Stimulated activated CD8-positive, alpha-beta memory T cell treated with anti-CD3 and anti-CD28 coated beads, Interleukin-2, amount 100 ng/mL, for 1 hour (primary cell): ENCODE measurements at places on chromosomes 7 and 10.

DNA sequence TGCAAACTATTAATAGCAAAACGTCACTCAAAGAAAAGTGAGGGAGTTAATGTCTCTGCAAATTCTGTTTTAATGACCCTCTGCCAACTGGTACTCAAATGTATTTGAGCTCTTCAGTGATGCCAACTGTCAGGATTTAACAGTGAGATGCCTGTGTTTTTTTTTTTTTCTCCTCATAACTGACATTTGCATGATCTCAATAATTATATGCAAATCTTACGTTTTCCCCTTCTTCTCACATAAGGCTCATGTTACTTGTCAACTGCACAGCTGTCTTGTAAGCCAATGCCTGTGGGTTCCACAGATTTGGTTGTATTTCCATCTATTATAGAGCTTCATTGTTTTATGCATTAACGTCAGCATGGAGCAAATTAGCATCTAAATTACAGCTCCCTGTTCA is 38.2 kb downstream of the PPP1R3A start:
- DNase-seq: no peak

GRCh38 chr10:114259824-114260223 is 20.8 kb downstream of the VWA2 start:
- DNase-seq: no peak

DNA sequence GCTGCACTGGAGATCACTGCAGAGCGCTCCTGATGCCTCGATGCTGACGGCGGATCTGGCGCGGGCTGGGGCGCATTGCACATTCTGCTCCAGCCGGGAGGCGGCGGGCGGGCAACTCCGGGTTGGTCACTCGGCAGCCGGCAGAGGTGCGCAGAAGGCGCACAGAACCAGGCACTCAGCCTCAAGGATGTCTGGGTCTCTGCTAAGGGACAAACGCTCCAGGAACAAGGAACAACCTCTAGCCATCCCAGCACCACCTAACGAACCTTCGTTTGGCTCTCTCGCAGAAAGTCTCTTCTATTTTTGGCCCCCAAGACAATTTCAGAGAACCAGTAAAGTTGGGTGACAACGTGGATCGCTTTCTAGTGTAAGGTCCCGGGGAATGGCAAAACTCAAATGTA is 254.6 kb downstream of the OTUD1 start:
- no peak for DNase-seq

GRCh38 chr10:124236816-124237215 is 143.4 kb upstream of the CHST15 start:
- no peak for DNase-seq

- no peak for DNase-seq
These were observed 14.0 kb upstream of the ZNF273 start for GRCh38 chr7:64888901-64889685.

DNA sequence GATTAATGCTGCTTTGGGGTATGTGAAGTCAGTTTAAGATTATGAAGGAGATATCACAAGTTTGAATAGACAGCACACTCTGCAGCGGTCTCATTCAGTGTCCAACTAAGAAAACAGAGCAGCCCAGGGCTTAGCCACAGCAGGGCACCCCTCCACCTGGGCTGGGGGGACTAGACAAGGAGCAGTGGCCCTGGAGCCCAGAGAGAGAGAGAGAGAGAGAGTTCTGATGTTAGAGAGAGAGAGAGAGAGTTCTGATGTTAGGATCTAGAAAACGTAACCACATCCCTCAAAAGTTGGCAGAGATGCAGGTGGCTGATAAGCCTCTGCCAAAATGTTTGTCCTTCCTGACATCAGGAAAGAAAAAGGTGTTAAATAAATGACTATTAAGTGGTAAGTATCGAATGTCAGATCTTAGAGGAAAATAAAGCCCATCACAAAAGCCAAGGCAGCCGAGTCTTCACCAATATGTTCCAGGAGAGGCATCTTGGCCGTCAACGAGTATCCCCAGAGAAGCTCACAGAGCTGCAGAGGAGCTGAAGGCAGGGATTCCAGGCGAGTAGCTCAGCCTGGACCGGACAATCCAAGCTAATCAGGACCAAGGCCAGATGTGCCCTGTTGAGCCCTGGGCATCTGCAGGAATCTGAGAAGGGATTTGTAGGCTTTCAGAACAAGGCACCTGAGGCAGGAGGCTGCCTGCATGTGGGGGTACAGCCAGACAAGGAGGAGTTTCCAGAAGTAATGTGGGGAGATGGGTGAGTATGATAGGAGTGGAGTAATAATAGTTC is 150.1 kb upstream of the TCF7L2 start:
- DNase-seq: no peak

DNA sequence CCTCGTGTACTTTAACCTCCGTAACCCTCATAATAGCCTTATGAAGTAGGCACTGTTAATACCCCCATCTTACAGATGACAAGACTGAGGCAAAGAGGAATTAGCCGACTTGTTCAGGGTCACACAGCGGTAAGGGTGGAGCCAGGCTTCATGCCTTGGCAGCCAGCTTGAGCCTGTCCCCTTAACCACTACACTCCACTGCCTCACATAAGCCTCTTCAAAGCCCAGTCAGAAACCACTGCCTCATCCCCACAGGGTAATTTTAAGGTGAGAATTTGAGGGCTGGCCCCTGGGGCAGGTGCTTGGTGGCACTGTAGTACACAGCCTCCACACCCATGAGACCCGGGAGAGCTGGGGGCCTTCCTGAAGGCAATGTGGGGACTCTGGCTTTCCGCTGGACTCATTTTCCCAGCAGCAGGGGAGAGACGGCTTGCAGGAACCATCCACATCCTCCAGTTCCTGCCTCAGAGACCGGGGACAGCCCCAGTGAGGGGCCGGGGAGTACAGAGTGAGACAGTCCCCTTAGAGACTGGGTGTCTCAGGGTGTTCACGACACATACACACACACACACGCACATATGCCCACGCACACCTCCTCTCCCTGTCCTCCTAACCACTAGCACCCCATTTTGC is 7.6 kb upstream of the C10orf105 start:
- DNase-seq: no peak

- no peak for DNase-seq
These were observed 32.1 kb downstream of the KCNMA1 start for GRCh38 chr10:77605466-77605865.

DNA sequence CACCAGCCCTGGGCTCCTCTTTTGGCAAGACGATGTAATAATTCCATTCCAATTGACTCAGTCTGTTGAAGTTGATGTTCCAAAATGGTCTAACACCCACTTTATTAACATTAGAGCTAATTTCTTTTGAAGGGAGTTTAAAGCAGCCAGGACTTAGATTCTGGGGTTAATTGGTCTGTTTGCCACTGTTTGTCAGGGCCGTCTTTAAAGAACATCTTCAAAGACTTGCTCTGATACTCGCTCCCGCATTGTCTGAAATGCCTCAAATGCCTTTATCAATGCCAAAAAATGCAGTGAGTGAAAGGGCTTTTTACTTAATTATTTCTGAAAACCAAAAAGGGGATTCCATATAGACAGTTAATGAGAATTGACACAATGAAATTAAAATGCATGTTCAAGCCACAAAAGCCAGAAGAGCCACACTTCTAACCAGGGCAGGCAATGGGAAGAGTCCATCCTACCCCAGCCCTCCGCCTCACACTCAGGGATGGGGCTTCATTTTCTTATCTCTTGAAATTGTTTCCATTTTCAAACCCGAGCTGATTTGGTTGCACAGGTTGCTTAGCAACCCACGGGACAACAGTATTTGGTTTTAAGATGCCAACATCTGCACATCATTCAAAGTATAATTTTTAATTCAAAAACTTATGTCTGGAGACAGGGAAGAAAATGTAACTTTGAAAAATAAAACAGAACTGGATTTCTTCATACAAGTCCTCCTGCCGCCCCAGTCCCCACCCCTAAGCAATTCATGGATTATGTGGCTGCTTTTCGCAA is 163.0 kb downstream of the FGFR2 start:
- no peak for DNase-seq

DNA sequence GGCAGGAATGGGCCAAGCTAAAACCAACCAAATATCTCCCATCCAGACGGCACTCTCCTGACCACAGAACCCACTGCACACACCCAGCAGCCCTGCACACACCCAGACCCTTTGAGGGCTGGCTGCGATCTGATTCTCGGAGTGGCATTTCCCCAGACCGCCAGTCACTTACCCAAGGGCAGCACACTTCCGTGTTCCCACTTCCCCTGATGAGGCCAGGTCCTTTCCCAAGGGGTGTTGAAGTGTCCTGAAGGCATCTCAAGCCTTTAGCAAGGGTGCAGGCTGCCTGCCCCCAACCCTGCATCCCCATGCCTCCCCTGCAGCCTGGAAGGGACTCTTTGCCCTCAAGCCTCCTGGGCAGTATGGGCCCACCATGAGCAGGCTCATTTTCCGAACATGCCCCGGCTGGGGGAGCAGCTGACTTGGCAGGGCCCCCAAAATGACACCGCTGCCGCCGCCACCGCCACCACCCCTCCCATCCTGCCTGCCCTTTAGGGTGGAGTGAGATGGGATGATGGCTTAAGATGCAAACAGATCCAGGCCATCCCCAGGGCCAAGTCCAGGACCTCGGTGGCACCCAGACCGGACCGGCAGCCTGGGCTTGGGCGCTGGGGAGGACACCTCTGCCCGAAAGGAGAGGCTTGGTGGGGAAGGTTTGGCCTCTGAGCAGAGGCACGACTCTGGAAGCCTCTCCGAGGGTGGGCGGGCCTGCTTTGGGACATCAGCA is 159.8 kb downstream of the NRF1 start:
- no peak for DNase-seq

DNA sequence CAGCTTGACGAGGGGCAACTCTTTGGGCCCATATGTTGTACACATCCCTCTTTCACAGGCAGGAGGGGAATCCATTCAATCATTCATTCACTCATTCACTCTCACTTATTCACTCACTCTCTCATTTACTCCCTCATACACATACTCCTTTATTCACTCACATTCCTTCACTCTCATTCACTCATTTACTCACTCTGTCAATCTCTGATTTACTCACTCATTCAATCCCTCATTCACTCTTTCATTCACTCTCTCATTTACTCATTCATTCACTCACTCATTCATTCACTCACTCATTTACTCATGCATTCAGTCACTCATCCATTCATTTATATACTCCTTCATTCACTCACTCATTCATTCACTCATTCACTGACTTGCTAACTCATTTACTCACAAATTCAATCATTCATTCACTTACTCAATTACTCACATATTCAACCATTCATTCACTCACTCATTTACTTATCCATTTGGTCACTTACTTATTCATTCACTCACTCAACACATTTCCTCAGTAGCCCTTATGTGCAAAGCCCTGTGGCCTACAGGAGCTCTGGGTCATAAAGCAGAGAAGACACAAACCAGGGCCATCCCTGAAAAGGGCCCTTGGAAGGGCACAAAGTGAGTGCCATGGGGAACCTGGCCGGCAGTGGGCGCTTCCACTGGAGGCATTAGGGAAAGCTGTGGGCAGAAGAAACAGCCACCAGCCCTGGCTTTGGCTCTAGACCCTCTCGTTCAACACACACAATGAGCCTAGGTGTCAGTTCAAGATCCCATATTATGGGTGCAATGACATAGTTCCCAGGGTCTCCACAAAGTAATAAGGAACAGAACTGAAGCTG is 26.0 kb downstream of the HIP1 start:
- DNase-seq: no peak

GRCh38 chr7:93799750-93800357 is 90.7 kb downstream of the TFPI2 start:
- DNase-seq: no peak

DNA sequence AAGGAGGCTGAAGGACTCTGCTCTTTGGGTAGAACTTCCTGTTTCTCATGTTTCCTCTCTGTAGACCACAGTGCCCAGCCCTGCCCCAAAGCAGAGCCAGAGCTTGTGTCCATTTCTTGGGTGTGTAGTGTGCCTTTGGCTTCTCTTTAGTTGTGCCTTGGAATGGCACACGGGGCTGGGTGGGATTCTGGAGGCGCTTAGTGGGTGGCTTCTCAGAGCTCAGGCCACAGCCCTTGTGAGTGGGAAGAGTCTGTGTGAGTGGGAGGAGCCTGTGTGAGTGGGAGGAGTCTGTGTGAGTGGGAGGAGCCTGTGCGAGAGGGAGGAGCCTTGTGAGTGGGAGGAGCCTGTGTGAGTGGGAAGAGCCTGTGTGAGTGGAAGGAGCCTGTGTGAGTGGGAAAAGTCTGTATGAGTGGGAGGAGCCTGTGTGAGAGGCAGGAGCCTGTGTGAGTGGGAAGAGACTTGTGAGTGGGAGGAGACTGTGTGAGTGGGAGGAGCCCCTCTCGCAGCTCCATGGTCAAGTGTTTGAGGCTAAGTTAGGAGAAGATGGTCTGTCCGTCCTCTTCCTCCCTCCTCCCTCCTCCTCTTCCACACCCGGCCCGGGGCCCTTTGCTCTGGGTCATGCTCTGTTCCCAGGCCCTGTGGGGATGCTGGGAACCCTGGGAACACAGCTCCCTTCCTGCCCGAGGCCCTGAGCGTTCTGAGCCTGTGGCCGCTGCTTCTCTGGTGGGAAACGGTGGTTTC is 153.0 kb downstream of the GRK5 start:
- DNase-seq: no peak

- DNase-seq: no peak
These were observed 297.8 kb upstream of the ZNF32 start for GRCh38 chr10:43946445-43946844.

GRCh38 chr7:86748843-86749719 is 105.4 kb downstream of the GRM3 start:
- DNase-seq: no peak

- DNase-seq: no peak
These were observed 20.6 kb upstream of the RASSF4 start for GRCh38 chr10:44938956-44939355.

GRCh38 chr7:48635796-48636195 is 288.6 kb upstream of the CDC14C start:
- DNase-seq: no peak

GRCh38 chr7:30931161-30931928 is 19.7 kb downstream of the AQP1 start:
- DNase-seq: no peak

- no peak for DNase-seq
These were observed 169.9 kb upstream of the ASAH2 start for GRCh38 chr10:50421026-50421719.

DNA sequence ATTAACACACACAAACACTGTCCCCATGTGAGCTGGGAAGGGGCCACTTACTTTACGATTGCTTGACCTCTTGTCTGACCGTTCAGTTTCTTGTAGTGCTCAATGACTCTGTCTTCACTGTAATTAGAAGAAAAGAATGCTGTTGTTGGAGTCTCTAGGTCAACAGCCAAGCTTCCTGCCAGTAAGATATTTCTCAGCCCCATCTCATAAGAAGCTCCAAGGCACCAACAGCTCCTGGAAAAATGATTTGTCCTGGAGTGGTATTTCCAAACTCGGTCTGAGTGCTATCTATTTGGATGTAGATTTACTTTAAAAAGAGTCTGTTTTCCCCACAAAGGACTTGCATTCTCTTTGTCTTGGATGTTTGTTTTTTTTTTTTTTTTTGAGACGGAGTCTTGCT is 153.7 kb downstream of the PRPF18 start:
- DNase-seq: no peak
